COLO829 (cell line): ENCODE measurements at places on chromosomes 12 and 14.

DNA sequence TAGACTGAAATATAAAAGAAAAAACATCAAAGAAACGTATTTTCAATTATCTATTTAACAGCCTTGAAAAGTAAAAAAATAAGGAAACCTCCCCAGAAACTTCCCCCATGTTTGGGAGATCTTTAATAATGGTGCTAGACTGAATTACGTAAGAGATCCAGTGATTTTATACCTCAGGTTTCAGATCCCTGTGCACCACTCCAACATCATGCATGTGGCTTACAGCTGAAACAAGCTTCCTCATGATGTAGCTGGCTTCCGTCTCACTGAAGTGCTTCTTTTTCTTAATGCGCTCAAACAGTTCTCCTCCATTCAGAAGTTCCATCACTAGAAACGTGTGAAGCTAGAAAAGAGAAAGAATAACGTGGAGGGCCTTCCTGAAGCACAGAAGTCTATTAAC is 78.0 kb upstream of the TTC7B start:
- DNase-seq = no peak

- no peak for DNase-seq
Measured at GRCh38 chr14:68255693-68256178, 436.2 kb downstream of the RAD51B start.

- DNase-seq = no peak
Measured at GRCh38 chr14:75200451-75200850, 24.0 kb upstream of the TMED10 start.

DNA sequence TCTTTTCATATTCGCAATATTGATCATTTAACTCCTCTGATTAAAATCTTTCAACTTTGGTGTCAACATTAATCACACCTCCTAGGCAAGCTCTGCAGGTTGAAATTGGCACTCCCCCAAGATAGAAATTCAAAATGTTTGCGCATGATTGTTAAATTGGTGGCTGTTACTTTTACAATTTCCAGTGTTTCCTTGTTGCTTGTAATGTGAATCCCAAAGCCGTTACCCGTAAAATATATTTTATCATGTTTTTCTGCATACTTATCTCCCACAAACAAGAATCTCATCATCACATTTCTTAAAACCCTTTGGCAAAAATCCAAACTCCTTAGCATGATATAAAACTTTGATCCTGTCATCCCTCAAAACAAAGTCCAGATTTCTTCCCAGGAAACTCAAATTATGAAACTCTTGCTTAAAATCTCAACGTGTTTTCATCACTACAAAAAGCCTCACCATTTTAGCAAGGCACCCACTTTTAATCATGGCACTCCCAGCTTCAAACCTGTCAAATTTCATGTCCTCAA is 14.7 kb downstream of the RTL1 start:
- DNase-seq = no peak

DNA sequence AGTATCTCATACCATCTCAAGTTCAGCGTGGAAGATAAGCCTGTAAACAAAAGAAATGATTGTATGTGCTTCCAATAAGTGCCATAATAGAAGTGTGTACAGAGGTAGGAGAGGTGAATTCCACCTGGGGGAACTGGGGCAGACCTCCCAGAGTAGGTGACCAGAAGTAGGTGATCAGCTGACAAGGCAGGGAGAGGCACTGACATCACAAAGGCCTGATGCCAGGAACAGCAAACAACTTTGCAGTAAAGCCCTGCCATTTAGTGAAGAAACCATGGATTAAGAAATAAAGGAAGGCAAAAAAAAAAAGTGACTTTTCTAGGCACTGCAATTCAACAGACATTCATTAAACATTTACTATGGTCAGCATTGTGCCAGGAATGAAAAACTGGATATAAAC is 31.1 kb downstream of the NR1H4 start:
- no peak for DNase-seq

GRCh38 chr12:71731439-71732356 is 23.0 kb upstream of the RAB21 start:
- DNase-seq = no peak

- no peak for DNase-seq
Measured at GRCh38 chr14:62079038-62079437, 316.8 kb downstream of the SNAPC1 start.
